ENCODE measurements at places on chromosomes 3 and 15. TPM values are rescaled to one million over a fixed set of nuclear protein-coding genes. Genes with fewer than 3 reads are reported as not detected.

SIDT1 gene
- total RNA-seq, result 11.7 TPM

ISG20 gene
- total RNA-seq, result 38.0 TPM

TNNC1 gene
- total RNA-seq, result 0.34 TPM

MB21D2 gene
- 17.7 TPM for total RNA-seq

MKRN2OS gene
- not detected for total RNA-seq

AADACL2 gene
- total RNA-seq, result not detected

KLHL6 gene
- total RNA-seq, result 29.7 TPM

GPR62 gene
- total RNA-seq, result not detected

STAB1 gene
- 0.07 TPM for total RNA-seq

TBL1XR1 gene
- total RNA-seq, result 169 TPM

SLC51B gene
- total RNA-seq, result not detected

MYEF2 gene
- total RNA-seq, result 36.3 TPM

HEXA gene
- 58.2 TPM for total RNA-seq

RAMAC gene
- total RNA-seq, result 21.2 TPM

CHRFAM7A gene
- 2.1 TPM for total RNA-seq

NR2E3 gene
- total RNA-seq, result not detected

CPLX3 gene
- 0.16 TPM for total RNA-seq

GOLGA8T gene
- total RNA-seq, result not detected

ATRIP gene
- 17.5 TPM for total RNA-seq

MITF gene
- 0.07 TPM for total RNA-seq

HRG gene
- not detected for total RNA-seq

DUOX1 gene
- 0.37 TPM for total RNA-seq

C3orf62 gene
- total RNA-seq, result 7.8 TPM

NCKIPSD gene
- 49.8 TPM for total RNA-seq

CD86 gene
- 4.8 TPM for total RNA-seq

PPP1R14D gene
- not detected for total RNA-seq

SLITRK3 gene
- not detected for total RNA-seq

BFSP2 gene
- not detected for total RNA-seq

PLOD2 gene
- 2.2 TPM for total RNA-seq

EXOG gene
- 13.7 TPM for total RNA-seq

GOLGA8G gene
- not detected for total RNA-seq

DZIP1L gene
- total RNA-seq, result 0.16 TPM
